Breast epithelium (tissue), 4 donors: ENCODE measurements at places on chromosomes 16 and 17. TPM values are rescaled to one million over a fixed set of nuclear protein-coding genes. Genes with fewer than 3 reads are reported as not detected.

Gene ESRP2
- 0.80 TPM for total RNA-seq

Gene TMEM101
- 41.0 TPM for total RNA-seq

Gene PLA2G10
- not detected for total RNA-seq

Gene PPP1R27
- total RNA-seq = not detected

Gene NRN1L
- total RNA-seq = 1.3 TPM

Gene PRKCA
- 10.5 TPM for total RNA-seq

Gene GFAP
- 11.8 TPM for total RNA-seq

Gene CCL17
- not detected for total RNA-seq

Gene CFAP119
- total RNA-seq = 13.4 TPM

Gene ASPA
- total RNA-seq = 3.8 TPM

Gene KCNH4
- under 0.01 TPM for total RNA-seq

Gene TMIGD1
- total RNA-seq = 1.6 TPM

Gene NPIPB4
- total RNA-seq = 70.4 TPM

Gene GRIN2C
- not detected for total RNA-seq

Gene TEKT5
- not detected for total RNA-seq

Gene CA5A
- total RNA-seq = not detected

Gene GLIS2
- 0.96 TPM for total RNA-seq
